Stimulated activated CD8-positive, alpha-beta memory T cell treated with anti-CD3 and anti-CD28 coated beads, Interleukin-7, amount 100 ng/mL, for 1 hour (primary cell): ENCODE measurements at places on chromosomes 12 and 14.

GRCh38 chr14:51828017-51828797, 32.2 kb upstream of the GNG2 start:
- DNase-seq = peak; percentile 51

DNA sequence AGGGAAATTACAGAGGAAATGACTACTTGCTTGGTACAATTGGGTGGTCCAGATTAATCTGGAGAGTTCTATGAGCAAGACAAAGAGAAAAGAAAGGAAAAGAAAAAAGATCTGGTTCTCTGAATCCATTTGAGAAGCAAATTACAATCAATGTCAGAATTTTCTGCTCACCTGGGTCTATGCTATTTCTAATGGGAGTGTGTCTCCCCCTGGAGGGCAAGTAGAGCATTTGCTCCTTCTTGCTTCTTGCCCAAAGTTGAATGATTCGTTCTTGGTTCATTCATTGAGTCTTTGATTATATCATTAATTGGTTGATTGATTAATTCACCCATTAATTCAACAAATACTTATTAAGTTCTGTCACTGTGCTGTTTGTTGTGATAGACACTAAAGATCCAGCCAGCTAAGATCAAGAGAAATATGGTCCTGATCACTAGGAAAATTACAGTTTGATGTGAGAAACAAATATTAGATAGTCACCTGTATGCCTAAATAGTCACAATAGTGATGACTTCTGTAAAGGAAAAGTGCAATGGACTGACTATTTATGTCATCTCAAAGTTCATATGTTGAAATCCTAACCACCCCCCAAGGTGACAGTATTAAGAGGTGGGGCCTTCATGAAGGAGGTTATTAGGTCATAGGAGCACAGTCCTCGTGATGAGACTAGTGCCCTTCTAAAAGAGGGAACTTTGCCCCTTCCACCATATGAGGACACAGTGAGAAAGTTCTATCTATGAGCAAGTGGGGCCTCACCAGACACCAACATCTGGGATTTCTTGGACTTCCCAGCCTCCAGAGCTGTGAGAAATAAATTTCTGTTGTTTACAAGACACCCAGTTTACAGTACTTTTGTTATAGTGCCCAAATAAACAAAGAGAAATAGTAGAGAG, 8.0 kb upstream of the ASB8 start:
- DNase-seq = no peak

DNA sequence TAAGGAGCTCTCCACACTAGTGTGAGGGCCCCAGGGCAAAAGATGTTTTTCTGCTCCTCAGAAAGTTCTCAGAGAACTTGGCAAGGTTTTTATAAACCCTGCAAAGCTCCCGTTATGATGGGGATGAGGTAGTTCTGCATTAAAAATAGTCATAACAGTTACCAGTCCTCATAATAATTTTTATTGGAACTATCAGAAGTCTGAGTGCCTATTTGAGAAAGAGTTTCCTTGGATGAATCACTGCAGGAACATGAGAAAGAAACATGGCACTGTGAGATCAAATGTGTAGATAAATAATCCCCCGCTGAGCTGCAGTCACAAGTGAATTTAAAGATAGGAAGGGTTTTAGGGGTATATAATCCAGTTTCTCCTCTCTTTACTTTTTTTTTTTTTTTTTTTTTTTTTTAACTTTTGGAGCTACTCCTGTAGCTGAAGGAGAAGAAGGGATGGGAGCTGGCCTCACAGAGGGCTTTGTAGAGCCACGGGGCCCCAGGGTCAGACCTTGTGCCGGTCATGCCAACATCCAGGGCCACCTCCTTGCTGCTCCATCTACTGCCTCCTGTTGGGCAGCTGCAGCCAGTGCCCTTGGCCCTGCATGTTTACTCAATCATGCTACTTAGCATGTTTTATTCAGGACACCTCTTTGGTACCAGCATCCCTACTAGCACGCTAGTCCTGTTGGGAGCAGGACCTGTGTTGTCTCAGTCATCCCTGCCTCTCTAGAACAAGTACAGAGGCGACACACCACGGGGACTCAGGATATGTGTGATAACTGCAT, 39.5 kb downstream of the EVL start:
- no peak for DNase-seq

- no peak for DNase-seq
Observed at GRCh38 chr14:75631453-75631831, 29.2 kb downstream of the ERG28 start.

- DNase-seq = no peak
Observed at GRCh38 chr12:99427104-99427503, 220.4 kb upstream of the GARIN6 start.

DNA sequence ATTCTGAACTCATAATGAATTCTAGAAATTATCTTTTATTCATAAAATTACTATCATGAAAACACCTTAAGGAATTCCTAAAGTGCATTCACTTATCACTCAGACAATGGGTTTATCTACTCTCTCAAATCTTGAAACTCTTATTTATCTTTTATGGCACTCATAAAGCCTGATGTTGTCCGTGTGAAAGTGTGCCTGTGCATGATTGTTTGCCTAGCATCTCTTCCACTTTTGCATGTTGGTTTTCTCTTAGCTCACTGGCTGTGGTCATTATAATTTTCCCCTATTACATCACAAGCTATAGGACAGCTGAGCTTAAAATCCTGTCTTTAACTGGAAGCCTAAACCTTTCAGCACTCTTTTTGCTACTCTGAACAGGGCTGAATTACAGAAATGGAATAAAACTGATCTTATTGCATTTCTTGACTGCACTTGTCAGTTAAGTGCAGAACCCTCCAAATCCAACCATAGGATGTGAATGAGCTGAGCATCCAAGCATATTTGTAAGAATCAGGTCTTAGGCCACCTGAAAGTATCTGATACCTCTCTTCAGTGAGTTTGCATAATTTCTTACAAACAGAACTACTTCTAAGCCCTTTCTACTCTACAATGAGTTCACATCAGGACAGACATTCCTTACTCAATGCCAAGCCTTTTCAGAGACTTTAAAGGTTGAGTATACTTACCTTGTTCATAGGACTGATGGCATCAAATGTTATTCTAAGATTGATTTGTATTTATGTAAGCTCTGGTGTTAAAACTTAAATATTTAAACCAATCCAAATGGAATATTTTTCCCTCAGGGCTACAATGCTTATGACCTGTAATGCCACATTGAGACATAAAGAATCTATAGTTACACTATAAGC, 221.2 kb upstream of the KITLG start:
- no peak for DNase-seq

- no peak for DNase-seq
Observed at GRCh38 chr12:111386885-111387284, 18.0 kb upstream of the PHETA1 start.

DNA sequence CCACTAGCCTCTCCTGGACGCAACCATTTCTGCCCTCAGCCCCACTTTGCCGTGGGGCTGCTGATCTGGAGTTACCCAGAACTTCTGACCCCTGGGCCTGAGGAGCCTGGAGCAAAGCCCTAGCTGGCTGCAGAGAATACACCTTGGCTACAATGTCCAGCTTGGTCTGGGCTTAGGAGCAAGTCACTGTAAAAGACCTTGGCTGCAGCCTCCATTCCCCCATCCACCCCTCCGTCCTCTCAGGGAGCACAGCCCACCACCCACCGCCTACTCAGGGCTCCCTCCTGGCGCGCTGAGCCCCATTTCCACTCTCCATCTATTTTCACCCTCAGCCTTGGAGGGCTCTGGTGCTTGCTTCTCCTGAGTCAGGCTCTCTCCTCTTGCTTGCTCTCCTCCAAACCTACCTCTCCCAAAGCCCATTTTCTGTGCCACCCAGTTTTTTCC, 42.9 kb downstream of the ERH start:
- no peak for DNase-seq

DNA sequence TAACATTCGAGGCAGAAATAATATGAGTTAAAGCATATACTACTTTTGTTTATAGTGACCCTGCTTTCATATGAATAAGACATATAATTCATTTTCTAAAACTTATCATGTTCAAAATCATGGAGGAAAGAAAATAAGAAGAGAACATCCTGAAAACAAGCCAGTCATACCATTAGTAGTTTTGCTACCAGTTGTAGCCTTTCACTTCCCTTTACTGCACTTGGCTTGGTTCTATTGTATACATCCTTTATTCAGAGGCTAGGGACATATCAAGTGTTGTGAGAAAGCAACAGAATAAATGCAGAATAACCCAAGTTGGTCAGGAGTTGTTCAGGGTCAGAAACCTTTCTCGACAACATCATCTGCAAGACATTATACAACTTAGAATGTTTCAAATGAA, 598.7 kb downstream of the SOX5 start:
- DNase-seq = no peak

- DNase-seq = no peak
Observed at GRCh38 chr14:103870891-103871595, 23.7 kb upstream of the PPP1R13B start.

GRCh38 chr12:57816001-57816854, 2.3 kb downstream of the AVIL start:
- no peak for DNase-seq

DNA sequence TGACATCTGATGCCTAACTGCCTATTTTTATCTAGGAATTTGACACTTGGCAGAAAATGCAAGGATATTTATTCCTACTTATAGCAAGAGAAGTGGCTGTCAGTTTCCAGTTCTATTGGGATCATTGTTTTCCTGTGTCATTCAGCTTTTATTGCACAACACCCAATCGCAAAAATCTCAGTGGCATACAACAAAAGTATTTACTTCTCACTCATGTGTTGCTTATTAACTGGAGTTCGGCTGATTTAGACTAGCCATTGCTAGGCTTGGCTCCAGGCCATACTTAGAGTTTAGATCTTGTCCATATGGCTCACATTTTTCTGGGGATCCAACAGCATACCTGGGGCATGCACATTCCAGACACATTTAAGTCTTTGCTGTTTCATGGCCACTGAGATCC, 218.6 kb upstream of the SYT1 start:
- DNase-seq = no peak

GRCh38 chr12:21725731-21726130, 48.8 kb downstream of the KCNJ8 start:
- no peak for DNase-seq

DNA sequence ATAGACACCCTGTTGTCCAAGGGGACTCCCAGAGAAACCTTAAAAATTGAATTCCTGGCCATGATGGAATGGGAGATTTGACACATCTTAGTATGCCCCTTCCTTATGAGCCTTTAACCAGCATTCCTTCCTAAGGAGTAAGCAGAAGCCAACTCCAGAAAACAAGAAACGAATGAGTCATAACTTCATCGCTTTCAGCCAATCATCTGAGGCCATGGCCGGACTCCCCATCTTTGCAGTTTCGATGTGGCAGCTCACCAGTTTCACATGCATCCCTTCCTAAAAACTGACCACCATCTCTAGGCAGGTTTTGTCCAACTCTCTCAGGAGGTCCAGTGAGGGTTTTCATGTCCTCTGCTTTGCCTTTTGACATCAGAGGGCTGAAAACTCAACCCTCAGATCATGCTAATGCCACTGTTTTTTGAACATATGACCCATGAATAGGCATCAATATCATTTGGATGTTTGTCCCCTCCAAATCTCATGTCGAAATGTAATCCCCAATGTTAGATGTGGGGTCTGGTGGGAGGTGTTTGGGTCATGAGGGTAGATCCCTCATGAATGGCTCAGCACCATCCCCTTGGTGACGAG, 19.9 kb downstream of the DAAM1 start:
- DNase-seq = no peak
